ENCODE measurements at places on chromosomes 2 and 18.

- DNase-seq: peak; percentile 53
These were observed at the start of gene CNTNAP5 for GRCh38 chr2:124025171-124025580. TSS of gene CNTNAP5 (plus strand) at chr2:124025287. CDS start at chr2:124025651, 364 bp downstream.

DNA sequence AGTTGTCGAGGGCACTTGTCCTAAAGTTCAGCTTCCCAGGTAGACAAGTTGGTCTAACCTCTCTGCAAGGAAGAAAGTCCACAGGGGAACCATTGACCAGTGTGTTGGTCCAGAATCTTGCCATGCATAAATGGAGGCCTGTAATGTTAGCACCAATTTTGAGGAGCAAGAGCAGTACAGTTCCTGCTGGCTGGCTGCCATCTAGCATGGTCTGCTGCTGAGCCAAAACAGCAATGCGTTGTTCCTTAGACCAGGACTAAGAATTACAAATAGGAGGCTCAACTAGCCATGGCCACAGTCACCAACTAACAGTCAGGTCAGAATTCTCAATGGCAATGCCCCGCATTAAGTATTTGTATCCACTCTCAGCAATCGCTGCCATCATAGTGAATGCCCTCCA lies 72.8 kb upstream of the WIPF1 start:
- DNase-seq: no peak

DNA sequence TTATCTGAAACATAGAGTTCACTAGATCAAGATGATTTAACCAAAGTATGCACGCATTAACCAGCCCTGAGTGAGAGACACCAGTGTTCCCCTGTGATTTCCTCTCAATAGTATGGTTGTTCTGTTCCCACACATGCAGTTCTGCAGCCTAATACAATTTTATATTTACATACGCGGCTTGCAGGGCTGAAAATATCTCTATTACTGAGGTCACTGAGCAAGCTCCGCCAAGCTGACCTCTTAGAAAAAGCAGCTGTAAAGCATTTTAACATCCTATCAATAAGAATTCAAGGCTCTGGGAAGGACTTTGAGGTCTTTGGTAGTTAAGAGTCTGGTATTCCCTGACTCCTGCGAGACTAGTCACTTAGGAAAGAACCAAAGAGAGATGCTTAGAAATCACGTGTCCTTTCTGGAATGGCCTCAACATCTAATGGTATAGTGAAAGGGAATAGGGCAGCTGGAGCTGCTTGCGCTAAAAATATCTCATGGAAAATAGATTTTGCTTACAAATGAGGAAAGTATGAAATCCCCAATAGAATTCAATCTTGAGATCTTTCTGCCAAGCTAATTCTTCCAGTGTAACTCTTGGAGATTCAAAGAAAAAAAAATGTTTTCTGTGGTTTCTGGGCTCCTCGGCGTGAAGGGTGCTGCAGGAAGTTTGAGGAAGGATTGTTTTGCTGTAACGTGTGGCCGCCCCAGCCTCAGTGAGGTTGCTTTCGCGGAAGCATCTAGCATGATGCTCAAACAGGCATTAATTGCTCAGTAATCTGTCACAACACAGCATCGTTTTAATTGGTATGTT lies 59.2 kb downstream of the DOCK10 start:
- DNase-seq: peak; percentile 55

DNA sequence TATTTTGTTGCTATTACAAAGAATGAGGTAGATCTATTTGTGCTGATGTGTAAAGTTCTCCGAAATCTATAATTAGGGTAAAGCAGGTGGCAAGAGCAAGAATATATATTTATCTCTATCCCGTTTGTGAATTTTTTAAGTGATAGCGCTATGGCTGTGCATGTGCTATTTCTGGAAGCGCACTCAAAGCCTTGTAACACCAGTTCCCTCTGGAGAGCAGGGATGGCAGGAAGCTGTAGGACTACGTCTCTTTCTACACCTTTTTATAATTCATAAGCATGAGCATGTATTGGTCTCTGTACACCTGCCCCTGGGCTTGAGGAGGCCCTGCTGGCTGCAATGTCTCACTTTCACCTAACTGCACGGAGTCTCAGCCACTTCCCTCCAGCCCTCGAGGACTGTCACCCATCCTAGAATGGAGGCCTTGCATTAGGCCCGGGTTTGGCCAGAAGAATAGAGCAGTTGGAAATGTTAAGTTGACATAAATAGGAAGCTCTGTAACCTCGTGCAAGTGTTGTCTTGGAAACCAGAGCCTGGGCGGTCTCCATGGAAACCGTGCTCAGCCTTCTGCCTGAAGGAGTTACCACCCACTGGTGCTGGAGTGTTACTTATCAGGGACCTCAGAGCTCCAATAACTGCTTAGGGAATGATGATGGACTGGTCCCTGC lies 20.9 kb downstream of the ITM2C start:
- no peak for DNase-seq

DNA sequence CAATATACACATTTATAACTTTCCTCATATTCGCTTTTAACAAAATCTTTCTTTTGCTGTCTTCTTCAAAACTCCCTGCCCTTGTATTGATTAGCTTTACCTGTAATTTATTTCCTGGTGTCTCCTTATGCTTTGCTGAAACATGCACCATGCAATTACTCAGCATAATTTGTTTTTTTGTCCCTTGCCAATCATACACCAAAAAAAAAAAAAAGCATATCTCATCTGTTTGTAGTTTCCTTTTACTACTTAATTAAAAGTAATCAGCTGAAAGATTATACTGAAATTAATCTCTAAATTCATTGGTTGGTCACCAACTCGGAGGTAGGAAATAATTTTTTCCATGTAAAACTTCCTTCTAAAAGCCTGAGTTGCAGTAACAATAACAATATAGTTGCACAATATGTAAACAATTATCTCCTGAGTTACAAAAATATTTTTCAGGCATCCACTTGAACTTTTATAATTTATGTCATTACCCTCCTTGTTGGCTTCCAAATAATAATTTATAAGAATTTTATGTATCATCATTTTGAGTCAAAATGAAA lies 53.0 kb upstream of the ROCK1 start:
- no peak for DNase-seq

GRCh38 chr2:21265752-21266151 lies 142.0 kb downstream of the TDRD15 start:
- DNase-seq: no peak

DNA sequence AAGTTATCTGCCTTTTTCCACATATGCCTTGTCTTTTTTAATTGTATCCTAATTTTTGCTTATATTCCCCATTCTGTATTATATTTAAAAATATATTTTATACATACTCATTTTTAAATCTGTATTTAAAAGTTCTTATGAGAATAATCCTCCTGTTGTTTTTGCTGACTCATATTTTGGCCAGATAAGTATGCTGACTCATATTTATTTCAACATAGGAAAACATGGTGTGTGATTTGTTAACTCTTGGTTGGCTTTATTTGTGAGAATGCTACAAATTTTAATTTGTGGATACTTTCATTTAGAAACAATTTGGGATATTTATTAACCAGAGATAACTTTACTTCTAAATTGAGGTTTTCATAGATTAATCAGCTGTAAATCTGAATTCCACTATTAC lies 587.7 kb downstream of the CPS1 start:
- DNase-seq: no peak

- DNase-seq: no peak
These were observed 31.7 kb upstream of the SERTAD2 start for GRCh38 chr2:64685430-64685829.

DNA sequence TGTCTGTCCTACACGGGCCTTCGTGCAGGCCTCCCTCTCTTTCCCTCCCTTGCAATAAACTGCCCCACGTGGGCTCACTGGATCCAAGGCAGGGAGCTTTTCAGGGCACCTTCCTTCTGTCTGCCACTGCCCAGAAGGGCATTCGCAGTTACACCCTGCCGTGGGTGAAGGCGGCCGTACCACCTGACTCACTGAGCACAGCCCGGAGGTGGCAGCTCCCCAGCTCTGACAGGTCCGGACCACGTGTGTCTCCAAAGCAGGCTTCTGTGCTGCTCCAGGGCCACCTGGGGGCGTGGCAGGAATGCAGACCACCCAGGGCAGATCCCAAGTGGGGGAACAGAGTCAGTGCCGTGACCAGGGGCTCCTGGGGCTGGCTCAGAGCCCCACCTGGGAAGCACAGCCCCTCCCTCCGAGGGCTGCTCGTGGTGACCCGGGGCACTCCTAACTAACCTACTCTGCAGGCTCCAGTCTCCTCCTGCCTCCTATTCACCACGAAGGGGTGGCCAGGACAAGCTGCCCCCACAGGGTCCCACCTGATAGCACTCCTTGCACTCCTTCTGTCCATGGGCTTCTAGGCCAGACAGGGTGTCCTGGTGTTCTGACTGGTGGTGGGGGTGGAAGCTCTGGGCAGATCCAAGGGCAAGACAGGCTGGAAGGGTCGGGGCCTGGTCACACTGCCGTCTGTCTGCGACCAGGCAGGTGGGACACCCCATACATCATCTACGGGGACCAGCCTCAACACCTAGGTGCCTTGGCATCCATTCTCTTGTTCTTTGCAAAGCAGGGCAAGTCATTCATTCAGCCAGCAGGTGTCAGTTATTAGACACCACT lies 9.7 kb downstream of the SNED1 start:
- DNase-seq: no peak

DNA sequence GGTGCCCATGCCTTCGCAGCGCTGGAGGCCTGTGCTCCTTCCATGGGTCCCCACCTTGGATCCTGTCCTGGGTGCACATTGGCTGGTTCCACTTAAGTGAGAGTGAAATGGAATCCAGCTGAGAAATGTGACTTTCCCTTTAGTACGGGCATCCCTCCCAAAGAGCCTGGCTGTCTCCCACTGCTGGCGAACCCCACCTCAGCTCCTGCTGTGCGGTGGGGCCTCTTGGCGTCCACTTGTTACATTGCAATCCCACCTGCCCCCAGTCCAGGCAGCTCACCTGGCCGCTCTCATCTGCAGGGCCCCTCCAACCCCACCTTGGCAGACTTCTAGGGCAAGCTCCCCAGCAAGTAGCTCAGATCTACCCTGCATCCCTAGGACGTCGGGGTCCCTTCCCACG lies 35.5 kb upstream of the GNAL start:
- no peak for DNase-seq

- no peak for DNase-seq
These were observed 25.0 kb downstream of the CREG2 start for GRCh38 chr2:101362316-101362715.

DNA sequence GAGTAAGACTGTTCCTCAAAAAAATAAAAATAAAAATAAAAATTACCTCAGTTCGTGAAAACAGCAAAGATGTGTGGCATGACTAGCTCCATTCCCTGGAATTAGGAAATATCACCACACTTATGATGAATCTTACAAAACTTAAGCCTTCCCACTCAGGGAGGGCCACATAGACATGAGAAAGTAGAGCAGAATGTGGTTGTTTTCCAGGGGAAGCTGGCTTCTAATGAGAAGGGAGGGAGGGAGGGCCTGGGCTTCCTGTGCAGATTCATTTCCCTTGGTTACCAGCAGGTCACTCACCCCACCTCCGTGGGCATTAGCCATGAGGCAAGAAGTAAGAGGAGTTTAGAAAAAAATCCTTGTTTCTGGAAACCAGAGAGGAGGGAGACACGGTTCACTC lies 95.9 kb upstream of the RMDN2 start:
- no peak for DNase-seq

DNA sequence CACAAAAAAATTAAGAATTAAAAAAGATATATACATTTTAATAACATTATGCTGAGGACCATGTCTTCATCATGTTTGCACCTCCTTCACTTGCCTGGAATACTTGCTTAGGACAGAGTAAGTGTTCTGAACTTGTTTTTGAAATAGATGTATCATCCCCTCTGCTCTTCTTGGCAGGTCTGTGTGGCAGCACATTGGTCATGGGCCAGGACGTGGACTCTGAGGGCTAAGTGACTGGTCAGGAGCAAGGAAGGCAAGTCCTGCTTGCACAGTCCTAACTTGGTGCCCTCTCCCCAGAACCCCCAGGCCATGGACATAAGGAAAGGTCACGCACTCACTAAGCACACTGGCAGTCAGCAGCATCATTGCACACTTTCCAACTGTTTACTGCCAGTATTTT lies 95.8 kb downstream of the PTPRM start:
- no peak for DNase-seq

DNA sequence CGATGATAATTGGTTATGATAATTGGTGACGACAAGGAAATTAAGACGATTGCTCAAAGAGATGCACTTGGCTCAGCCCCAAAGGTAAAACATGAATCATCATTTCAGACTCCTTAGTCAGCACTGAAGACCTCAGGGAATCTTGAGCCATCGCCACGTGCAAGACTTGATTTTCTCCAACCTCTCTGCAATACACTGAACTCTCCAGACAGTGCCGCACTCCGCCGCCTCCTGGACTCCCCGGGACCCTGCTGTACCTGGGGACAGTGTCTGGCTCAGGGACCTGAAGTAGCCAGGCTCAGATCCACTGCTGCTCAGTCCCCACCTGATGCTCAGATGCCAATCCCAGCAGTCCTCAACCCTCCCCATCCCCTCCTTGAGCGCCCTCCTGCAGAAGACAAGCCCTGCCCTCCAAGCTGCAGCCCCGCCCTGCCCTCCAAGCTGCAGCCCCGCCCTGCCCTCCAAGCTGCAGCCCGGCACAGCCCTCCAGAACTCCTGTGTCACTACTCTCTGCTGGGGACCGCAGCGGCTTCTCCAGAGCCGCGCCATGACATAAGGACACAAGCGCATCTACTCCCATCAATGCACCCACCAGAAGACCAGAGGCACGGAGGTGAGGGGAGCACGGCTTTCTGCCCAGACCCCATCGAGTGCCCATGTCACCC lies 1.1 kb downstream of the TMEM18 start:
- peak; percentile 66 for DNase-seq

DNA sequence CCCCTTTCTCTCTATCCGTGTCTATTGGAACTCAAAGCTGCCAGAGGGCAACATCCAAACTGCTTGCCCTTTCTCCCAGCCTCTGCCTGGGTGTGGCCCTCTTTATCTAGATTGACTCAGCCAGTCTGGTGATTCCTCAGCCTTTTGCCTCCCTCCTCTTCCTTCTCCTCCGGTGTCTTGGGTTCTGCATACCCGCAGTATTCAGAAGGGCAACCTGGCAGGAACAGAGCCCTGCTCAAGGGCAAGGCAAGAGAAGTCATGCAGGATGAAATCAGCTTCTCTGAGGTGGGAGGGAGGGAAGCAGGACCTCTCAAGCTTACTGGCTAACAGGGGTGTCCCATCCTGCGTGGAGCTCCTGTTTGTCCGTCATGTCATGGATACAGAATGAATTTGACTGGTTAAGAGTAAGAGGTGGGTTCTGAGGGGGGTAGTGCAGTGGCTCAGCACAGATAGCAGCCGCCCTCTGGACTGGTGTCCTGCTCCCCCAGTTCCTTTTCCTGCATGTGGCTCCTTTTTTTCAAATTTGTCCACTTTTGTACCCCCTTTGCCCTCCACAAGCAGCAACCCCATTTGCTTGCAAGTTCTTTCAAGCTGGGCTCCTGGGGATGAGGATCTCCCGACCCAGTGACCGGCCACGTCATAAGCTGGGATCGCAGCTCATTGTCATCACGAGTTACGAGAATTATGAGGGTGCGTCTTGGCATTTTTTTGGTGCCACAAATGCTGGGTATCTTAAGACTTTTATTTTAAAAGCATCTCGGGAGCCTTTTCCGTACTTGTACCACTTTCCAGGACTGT lies 154.1 kb downstream of the FHOD3 start:
- no peak for DNase-seq

Measured in activated CD4-positive, alpha-beta T cell treated with anti-CD3 and anti-CD28 coated beads for 36 hours (primary cell).